ENCODE measurements at places on chromosomes 13 and 19.

- DNase-seq, result no peak
These were observed 9.4 kb upstream of the SLC25A42 start for GRCh38 chr19:19054315-19054938.

DNA sequence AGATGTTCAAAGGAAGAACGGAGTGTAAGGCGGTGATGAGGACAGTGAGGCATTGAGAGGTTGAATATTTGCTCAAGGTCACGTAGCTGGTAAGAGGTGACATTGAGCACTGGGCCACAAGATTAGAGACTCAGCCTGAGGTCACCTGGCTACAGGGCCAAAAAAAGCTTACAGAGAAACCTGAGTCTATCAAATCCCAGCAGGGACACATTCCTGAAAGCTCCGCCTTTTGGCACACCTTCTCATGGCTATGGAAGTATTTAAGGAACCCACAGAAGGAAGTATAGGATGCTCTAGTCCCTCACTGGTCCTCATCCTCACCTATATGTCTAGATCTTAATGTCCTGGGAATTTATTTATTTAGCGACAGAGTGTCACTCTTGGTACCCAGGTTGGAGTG is 17.4 kb downstream of the ZNF586 start:
- DNase-seq, result no peak

GRCh38 chr19:50025794-50026549 is at the start of gene ZNF473:
TSS of gene ZNF473 (plus strand) at chr19:50026005. CDS start at chr19:50031083, 5,078 bp downstream.
- peak; percentile 96 for DNase-seq

GRCh38 chr19:44742330-44743061 is 6.0 kb upstream of the BCL3 start:
- peak; percentile 52 for DNase-seq

GRCh38 chr13:66322936-66323335 is 907.2 kb downstream of the PCDH9 start:
- no peak for DNase-seq

DNA sequence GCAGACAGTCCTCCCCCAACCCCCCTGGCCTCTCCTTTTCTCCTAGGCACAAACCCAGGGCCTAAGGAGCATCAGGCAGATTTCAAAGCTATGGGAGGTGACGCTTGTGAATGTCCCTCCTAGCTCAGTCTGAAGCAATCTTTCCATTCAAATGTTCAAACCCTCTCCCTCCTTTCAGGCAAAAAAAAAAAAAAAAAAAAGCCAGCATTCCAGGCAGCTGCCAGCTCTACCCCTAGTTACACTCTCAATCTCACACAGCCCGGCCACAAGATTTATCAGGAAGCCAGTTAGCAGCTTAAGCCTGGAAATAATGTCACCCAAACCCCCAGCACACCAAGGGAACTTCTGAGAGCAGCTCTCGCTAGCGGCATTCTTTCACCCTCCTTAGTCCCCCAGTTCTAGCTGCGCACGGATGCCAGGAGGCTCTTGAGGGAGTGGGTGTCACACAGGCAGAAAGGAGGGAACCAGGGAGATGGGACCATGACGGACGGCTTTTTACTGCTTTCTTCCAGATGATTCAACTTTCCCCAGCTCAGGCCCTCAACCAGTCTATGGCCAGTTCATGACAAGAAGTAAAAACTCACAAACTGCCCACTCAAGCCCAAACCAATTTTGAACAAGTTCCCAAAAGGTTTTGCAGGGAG is 6.3 kb downstream of the SH3GL1 start:
- no peak for DNase-seq

DNA sequence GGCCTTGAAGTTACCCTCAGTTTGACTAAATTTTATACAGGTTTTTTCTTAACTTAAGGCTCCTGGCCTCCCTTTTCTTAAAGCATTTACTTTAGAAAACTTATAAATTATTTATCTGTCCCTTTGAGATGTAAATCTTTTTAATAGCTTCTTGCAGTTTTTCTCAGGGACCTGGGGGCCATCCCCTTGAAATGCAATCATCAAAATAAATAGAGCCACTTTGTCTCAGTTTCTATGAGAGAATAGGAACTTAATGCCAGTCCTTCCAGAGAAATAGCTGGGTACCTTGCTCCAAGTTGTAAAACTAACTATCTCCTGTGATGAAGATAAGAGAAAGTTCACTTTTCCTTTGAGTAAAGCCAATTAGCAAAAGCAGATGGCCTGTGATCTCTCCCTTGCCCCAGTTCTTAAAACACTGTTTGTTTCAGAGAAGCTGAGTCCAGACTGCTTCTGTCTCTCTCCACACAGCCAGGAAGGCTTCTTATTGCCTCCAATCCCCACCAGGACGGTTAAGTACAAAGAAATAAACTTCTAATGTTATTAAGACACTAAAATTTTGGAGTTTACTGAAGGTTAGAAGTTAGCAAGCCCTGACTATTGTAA is 913.1 kb downstream of the OLFM4 start:
- DNase-seq, result no peak

DNA sequence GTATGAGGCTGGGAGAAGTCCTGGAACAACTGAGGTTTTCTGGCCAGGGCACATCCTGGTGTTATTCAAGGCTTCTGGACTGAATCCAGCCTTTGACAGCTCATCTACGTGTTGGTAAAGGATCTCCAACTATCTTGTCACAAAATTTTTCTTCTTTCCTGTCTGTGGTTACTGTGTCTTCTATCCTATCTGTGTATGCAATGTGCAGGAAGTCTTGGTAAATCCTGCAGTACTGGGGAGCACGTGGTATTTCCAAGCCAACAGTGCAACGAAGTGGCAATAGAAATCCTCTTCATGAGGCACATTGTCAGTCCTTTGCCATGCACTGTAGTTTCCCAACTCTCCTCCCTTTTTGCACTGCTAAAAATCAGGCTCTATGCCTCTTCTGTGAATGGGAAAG is 86.7 kb downstream of the ZNF100 start:
- DNase-seq, result no peak

GRCh38 chr13:68984688-68985319 is 1122.8 kb upstream of the ATXN8OS start:
- peak; percentile 60 for DNase-seq

DNA sequence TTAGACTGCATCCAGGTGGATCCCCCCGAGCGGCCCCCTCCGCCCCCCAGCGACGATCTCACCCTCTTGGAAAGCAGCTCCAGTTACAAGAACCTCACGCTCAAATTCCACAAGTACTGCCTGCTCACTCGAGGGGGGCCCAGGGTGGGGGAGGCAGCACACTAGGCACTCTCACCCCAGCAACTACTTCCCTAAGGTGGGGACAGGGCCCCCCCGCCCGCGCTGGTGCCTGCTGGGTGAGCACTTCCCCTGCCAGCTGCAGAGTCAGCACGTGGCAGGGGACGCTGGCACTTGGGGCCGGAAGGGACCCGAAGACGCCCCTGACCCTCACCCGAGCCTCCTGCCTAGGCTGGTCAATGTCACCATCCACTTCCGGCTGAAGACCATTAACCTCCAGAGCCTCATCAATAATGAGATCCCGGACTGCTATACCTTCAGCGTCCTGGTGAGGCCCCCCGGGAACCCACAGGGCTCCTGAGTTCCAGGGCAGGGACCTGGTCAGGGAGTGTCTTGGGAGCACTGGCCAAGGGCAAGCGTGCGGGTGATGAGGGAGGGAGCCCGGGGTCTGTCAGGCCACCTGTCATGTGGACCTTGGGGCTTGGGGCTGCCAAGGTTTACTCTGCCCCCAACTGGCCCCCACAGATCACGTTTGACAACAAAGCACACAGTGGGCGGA is 5.2 kb downstream of the MCOLN1 start:
- no peak for DNase-seq
